Stimulated activated CD8-positive, alpha-beta memory T cell treated with anti-CD3 and anti-CD28 coated beads, Interleukin-2, amount 100 ng/mL, for 1 hour (primary cell): ENCODE measurements at places on chromosomes 13 and 19.

DNA sequence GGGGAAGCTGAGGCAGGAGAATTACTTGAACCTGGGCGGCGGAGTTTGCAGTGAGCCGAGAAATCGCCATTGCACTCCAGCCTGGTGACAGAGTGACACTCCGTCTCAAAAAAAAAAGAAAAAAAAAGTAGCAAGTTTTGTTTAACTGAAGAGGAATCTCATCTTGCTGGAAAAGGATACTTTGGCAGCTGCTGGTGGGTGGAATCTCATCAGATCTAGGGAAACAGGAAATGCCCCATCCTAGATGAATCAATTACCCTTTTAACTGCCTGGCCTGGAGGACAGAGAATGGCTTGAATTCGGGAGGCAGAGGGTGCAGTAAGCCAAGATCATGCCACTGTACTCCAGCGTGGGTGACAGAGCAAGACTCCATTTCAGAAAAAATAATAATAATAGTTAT lies 8.4 kb downstream of the ZNF320 start:
- DNase-seq = no peak

DNA sequence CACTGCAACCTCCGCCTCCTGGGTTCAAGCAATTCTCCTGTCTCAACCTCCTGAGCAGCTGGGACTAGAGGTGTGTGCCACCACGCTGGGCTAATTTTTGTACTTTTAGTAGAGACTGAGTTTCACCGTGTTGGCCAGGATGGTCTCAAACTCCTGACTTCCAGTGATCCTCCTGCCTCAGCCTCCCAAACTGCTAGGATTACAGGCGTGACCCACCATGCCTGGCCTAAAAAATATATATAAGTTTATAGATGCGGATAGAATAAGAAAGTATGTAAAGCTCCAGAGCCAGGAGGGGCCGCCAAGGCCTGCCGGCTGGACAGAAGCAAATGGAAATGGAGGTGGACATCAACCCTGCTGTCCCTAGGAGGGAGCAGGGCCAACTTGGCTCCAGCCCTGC lies 66.0 kb downstream of the COL4A1 start:
- no peak for DNase-seq

DNA sequence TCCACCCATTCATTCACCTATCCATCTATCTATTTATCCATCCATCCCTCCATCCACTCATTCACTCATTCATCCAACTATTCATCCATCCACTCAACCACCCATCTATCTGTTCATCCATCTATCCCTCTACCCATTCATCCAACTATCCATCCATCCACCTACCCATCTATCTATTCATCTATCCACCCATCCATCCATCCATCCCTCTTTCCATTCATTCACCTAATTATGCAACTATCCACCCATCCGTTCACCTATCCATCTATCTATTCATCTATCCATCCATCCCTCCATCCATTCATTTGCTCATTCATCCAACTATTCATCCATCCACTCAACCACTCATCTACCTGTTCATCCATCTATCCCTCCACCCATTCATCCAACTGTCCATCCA lies 54.5 kb downstream of the UNC13A start:
- DNase-seq = no peak

- DNase-seq = no peak
These were observed 1.3 kb downstream of the ZIC2 start for GRCh38 chr13:99982731-99983498.

DNA sequence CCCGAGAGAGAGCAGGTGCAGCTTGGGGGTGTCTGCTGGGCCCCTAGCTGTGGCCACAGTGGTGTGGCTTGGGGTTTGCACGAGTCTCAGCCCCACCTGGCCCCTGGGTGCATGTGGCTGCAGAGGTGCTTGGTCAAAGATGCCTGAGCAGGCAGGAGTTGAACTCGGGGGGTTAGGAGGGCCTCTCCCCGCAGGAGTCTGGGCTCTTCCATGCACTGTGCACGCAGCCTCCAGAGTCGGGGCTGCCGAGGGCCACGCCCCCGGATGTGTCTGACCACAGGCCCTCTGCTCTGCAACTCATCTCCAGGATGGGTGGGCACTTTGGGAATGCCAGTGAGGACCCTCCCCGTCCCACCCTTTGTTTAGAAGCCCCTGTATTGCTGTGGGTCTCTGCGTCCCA lies 91.5 kb upstream of the MCF2L start:
- DNase-seq = no peak

GRCh38 chr13:94318418-94318817 lies 161.1 kb downstream of the DCT start:
- DNase-seq = no peak
